Activated CD4-positive, alpha-beta T cell treated with anti-CD3 and anti-CD28 coated beads for 4 hours (primary cell): ENCODE measurements at places on chromosomes 7 and 10.

- no peak for DNase-seq
Observed at GRCh38 chr7:1569440-1569832, 396 bp downstream of the PSMG3 start.

DNA sequence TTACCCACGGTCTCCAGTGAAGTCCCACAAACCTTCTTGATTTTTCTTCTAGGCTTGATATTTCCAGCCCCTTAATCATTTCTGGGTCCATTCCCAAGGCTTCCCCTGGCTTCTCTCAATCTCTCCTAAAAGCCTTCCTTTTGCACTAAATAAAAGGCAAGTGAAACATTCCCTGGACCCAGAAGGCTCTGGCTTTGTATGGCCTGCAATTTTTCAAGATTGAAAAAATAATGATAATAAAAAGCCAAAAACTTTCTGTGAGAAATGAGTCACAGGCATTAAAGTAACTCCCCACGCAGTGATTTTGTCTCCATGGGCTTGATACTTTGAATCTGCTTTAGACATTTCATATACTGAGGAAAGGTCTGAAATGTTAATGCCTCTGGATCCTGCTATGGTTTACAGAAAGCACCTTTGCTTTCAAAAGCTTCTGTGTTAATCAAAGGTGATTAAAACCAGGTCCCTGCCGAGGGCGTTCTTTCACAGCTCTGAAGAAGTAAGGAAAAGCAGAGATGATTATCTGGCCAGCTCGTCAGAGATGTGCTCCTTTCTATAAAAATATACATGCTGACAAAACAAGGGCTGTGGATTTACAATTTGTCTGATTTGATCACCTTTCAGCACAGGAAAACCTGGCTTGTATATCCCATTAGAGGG lies 118.9 kb upstream of the TMEM72 start:
- no peak for DNase-seq

- no peak for DNase-seq
Observed at GRCh38 chr7:84149573-84149972, 45.0 kb downstream of the SEMA3A start.

GRCh38 chr7:43076606-43077005 lies 35.8 kb upstream of the HECW1 start:
- DNase-seq: no peak

DNA sequence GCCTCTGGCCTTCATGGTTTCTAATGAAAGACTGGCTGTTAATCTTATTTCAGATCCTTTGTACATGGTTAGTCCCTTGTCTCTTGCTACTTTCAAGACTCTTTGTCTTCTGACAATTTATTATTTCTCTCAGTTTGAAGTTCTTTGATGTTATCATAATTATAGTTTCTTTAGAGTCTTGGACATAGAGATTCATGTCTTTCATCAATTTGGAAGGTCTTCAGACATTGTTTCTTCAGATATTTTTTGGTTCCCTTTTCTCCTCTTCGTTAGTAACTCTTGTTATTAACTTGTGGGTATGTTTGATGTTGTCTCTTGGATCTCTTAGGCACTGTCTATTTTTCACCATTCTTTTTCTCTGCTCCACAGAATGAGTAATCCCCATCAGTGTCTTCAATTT lies 8.7 kb downstream of the ZNF37A start:
- no peak for DNase-seq

DNA sequence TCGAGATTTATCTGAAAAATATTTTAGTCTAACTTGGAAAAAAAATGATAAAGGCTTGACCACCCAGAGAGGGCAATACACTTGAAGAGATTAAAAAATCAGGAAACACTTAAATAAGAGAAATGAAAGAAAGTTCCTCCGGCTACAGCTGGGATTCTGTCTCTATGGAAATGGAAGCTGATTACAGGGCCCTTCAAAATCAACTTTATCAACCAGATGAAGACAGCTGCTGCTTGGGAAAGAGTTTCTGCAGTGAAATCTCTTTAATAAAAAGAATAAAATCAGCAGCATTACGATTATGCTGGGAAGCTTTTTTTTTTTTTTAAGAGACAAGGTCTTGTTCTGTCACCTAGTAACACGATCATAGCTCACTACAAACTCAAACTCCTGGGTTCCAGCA lies 4.5 kb downstream of the RSU1 start:
- DNase-seq: no peak

- no peak for DNase-seq
Observed at GRCh38 chr7:131843898-131844331, 287.5 kb upstream of the PODXL start.

DNA sequence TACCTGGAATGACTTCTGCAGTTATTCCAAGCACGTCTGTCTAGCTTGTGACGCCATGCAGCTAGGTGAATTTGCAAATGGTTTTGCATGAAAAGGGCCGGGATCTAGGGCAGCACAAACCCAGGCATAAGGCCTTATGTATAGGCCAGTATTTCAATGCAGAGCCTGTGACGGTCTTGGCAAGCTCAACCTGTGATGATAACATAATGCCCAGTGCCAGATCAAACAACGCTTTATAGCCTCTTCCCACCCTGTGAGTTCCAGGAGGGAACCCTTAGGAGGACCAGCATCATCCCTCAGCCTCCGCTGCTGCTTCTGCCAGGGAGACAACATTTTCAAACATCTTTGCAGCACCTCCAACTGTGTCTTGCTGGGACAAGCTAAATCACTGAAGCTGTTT lies 390.7 kb downstream of the INHBA start:
- no peak for DNase-seq

GRCh38 chr10:3893901-3894563 lies 109.0 kb upstream of the KLF6 start:
- no peak for DNase-seq

DNA sequence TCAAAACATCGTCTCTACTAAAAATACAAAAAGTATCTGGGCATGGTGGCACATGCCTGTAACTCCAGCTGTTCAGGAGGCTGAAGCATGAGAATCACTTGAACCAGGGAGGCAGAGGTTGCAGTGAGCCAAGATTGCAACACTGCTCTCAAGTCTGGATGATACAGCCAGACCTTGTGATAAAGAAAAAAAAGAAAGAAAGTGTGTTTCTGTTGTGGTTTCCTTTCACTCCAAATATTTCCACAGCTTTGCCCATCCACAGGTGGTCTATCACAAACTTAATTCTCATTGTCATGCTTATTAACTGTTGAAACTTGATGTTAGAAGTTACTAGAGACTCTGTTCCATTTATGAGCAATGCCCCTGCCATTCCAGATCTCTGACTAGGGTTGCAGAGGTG lies 316.0 kb upstream of the SEMA3C start:
- DNase-seq: no peak

DNA sequence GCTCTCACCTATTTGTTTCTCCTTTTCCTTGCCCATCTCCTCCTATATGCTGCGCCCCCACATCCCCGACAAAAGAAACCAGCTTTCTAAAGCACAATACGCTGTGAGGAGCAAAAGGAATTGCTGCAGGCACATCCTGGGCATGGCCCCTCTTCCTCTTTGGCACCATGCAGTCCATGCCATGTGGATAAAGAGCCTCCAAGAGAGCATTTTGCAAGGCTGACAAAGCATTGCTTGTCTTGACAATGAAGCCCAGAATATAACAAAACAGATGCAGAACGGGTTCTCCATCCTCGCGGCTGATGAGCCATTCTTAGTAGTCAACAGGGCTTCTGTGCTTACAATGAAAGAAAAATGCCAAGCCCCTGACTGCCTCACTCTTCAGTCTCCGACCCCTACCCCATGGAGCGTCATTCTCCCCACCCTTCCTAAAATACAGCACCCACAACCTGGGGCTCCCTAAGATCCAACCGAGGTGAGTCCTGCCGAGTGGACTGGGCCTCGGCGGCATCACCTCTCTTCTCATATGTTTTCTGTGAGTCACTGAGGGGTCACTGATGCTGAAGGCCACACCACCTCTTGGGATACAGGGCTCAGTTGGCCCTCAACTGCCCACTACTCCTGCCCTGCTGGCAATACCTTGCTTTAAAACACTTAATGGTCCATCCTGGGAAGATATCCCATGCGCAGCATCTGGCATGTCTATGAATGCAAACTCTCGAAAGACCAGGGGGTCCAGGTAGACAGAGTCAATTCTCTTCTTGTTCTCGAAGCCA lies 47.5 kb downstream of the GSDME start:
- DNase-seq: no peak

DNA sequence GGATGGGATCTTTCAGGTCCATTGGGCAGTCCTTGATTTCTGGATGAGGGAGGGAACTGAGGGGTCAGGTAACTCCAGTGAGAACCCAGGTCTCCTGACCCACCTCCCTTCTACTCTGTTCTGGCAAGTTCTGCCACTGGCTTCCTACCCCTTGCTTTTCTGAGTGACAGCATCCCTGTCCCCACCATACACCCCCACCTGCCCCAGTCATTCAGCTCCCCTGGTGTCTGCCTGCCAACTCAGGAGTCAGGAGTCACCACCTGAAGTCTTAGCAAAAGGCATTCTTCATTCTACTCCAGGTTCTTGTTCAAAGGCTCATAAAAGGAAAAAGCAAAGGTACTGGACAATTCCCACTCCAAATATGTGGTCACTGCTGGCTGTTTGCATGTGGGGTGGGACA lies 26.6 kb downstream of the CDHR3 start:
- DNase-seq: no peak

- DNase-seq: no peak
Observed at GRCh38 chr7:152076324-152076821, 50.9 kb downstream of the GALNT11 start.

DNA sequence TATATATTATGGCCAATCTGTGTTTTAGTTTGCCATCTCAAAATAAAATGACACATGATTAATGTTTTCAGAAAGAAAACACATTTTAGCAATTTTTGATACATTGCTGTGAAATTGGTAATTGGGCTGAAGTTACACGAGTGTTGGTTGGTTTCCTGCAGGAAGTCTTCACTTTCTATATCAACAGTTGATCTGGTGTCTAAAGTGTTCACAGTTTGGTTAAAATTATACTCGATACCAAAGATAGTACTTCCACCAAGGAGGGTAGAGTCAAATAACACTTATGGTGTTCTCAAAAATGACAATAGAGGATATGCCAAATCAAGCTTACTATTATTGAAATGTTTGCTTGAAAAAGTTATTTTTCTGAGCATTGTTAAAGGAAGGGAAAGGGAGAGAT lies 120.3 kb upstream of the GLCCI1 start:
- DNase-seq: no peak

DNA sequence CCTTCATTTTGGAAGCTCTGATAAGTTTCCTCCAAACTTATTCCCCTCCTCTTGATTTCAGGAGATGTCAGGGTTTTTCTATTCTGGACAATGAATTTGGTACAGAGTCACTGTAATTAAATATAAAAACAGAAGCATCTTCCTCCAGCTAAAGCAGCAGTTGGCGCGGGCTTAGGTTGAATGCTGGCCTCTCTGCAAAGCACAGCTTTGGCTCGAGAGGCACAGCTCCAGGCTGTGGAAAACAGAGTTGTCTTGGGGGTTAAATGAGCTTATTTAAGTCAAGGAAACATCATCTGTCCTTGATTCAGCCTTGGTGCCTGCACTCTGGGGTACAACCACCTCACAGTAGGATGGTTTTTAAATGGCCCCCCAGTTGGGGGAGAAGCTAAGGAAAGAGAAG lies 35.0 kb upstream of the PDCD4 start:
- DNase-seq: no peak

- DNase-seq: no peak
Observed at GRCh38 chr7:94432817-94433216, 38.1 kb downstream of the COL1A2 start.

- no peak for DNase-seq
Observed at GRCh38 chr10:2978111-2978510, 89.2 kb upstream of the PFKP start.

DNA sequence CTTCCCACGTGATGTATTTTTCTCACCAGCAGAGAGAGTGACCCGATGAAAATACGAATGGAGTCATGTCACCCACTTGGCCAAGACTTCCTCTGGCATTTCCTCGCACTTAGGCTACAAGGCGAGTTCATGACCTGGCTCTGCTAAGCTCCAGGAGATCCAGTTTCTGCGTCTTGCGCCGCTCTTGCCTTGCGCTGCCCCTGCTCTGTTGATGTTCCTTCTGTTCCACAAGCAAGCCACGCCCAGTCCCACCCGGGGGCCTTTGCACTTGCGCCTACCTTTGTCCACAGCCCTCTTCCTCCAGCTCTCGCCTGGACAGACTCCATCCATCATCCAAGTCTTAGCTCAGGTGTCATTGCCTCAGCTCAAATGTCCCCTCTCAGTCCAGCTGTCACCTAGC lies 116.3 kb upstream of the SHH start:
- no peak for DNase-seq

DNA sequence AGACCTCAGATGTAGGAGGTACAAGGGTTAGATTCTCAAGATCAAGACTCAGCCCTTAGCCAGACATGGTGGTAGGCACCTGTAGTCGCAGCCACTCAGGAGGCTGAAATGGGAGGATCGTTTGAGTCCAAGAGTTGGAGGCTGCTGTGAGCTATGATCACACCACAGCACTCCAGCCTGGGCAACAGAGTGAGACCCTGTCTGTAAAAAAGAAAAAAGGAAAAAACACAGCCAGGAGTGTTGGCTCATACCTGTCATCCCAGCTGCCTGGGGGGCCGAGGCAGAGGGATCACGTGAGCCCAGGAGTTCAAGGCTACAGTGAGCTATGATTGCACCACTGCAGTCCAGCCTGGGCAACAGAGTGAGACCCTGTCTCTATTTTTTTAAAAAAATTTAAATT lies 69.3 kb downstream of the GTF2IRD1 start:
- no peak for DNase-seq

DNA sequence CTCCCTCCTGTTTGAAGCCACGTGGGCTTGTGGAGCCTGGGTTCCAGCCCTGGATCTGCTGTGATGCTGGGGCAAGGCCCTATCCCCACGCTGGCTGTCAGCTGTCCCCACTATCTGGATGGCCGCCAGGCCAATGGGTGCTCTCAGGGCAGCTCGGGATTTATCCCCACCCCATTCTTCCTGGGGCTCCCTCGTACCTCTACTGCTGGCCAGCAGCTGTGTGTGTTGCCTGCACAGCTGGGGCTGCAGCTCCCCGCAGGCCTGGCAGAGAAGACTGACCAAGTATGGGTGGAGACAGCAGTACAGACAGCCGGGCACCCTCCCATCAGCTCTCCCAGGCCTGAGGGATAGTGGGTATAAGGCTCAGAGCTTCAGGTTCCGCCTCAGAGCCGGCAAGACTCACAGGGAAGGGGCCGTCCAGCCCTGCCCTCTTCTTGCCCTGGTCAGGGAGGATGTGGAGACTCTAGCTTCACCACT lies 13.6 kb downstream of the CLIP2 start:
- DNase-seq: no peak

GRCh38 chr7:15947754-15948153 lies 261.3 kb upstream of the MEOX2 start:
- no peak for DNase-seq

DNA sequence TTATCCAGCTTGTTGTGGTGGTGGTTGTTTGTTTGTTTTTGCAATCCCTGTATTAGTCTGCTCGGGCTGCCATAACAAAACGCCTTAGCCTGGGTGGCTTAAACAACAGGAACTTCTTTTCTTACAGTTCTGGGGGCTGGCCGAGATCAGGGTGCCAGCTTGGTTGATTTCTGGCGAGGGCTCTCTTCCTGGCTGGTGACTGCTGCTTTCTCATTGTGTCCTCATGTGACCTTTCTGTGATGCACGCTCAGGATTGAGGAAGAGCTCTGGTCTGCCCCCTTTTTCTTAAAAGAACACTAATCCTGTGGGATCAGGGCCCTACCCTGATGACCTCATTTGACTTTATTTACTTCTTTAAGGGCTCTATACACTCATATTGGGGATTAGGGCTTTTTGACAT lies 107.1 kb upstream of the NRP1 start:
- no peak for DNase-seq

GRCh38 chr7:153675131-153675530 lies 377.1 kb upstream of the DPP6 start:
- no peak for DNase-seq
